ENCODE measurements at places on chromosomes 2 and 18.
A peak's percentile ranks its signal among the peaks of the same experiment; 100 is the strongest.

GRCh38 chr2:17969661-17970060, 91.2 kb downstream of the KCNS3 start:
- peak; percentile 25 for DNase-seq

DNA sequence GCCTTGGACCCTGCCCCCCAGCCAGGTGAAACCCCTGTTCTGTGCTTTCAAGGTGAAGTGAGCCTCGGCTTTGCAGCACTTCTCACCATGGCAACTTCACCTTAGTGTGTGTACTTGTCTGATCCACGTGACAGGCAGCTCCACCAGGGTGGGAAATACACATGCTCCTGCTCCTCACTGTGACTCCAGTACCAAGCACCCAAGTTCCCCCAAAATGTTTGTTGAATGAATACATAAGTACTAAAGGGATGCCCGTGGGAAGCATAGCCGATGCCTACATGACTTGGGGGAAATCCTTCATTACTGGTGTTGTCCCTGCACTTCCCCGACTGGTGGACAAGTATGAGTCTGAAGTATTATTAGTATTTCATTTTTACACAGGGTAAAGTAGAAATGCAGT, 41.8 kb upstream of the GBX2 start:
- no peak for DNase-seq

DNA sequence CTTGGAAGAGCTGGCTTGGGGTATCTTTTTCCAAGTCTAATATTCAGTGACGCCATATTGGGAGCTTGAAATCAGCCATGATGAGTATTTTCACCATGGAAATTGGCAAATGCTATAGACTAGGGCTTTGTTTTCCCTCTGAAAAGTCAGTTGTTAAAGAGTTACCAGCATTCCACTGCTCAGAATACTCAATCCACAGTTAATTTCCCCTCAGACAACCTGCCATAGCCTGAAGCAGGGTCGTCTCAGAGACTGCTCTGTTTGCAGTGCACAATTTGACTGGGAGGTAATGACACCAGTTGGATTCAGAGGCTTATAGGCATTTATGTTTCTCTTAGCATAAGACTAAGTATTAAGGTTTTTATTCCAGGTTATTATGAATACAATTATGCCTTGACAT, 35.5 kb upstream of the TMEM200C start:
- DNase-seq, result no peak

DNA sequence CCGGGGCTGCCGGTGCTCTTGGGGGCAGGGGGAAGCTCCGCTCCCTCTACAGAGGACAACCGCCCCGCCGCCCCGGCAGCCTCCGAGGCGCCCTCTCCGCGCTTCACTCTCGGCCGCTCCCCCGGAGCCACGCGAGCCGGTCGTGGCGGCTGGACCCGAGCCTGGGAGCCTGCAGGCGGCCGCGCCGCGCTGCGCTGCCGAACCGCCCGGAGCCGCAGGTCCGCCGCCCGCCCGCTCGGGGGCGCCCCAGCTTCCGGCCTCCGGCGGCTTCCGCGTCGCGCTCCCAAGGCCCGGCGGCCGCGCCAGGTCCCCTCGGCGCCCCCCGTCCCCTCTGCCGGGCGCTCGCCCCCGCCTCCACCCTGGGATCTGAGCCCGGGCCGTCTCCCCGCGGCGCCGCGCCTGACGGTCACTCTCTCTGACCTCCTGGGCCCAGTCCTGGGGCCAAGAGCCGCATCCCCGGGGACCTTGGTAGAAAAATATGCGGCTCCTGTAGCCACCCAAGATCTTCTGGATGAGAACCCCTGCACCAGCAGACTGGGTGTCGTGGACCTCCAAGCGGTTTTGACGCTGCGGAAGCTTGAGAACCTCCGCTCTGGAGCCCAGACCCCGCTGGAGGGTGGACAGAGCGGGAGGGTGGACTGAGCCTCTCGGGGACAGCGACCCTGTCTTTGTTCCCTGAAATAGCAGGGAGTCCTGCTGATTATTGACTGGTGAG, 44.3 kb downstream of the SERTAD2 start:
- peak; percentile 53 for DNase-seq

GRCh38 chr2:99836690-99837605, 305.4 kb downstream of the AFF3 start:
- DNase-seq, result no peak

GRCh38 chr2:72901426-72901825, 14.2 kb downstream of the SPR start:
- no peak for DNase-seq

GRCh38 chr2:132400169-132400900, 16.3 kb upstream of the GPR39 start:
- DNase-seq, result peak; percentile 91

DNA sequence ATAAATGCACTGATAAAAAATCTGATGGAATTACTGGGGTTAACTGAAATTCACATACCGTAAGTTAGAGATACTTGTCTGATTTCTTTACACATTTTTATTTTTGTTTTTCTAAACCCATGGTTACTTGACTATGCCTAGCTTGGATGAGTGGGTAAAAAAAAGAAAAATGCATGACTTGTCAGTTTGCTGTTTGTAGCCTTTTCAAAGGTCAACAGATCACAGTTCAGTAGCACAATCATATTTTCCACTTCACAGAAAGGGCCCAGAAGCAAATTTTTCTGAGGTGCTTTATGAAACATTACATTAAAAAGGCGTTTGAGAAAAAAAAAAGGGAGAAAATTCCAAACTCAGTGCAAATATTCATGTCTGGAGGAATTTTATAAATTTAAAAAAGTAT, 16.4 kb downstream of the SLC16A14 start:
- DNase-seq, result peak; percentile 36

GRCh38 chr2:203691149-203691548, 15.3 kb upstream of the CD28 start:
- no peak for DNase-seq

DNA sequence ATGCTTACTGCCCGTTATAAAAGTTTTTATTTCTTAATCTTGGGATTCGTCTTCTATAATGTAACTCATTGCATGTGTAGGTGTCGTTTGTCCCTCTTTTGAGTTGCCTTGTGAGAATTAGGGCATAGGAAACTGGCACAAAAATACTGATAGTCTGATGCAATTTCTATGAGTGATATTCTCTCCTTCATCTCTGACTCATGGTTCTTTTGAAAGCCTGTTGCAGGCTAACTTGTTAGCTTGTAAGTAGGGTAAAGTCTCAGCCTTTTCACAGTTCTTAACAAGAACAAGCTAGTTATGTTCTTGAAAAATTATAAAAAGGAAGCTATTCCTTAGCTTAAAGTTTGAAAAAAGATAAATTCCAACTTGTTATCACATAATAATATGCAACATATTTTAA, 1085.4 kb upstream of the NRXN1 start:
- DNase-seq, result peak; percentile 84

DNA sequence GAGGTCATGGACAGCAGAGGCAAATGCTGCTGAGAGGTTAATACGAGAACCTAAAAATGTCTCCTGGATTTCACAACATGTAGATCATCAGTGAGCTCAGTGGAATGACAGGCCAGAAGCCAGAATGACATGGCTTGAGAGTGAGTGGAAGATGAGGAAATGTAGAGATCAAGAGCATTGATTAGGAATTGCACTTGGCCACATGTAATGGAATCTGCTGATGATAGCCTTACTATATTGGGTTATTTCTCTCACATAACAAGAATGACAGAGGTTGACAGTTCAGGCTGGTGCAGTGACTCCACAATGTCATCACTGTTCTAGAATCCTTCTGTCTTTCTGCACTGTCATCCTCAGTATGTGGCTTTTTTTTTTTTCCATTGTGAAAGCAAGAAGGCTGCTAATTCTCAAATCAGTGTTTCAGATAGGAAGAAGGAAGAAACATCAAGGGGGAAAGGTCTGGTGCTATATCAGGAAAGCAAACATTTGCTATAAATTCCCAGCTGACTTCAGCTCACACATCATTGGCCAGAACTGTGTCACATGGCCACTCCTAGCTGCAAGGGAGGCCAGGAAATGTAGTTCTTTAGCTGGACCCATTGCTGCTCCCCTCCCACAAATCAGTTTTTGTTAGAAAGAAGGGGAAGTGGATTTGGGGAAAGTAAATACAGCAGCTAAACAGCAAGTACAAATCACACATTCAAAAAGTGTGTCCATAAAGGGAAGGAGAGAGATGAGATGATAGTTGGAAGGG, 127.2 kb downstream of the FAM161A start:
- peak; percentile 36 for DNase-seq

DNA sequence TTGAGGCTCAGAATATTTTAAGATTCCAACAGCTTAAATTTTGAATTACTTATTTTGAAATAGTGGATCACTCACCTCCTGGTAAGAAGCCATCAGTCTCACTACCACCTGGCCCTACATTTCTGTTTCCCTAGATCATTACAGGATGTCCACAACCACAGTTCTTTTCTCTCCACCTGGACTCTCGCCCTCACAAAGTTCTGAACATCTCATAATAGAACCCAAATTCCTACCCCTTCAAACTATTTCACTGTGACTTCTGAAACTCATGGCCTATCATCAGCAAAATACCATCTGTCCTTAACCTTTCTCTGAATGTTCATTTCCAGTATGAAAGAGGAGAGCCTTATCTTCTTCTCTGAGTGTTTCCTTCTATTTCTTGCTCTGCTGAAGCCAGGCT, 299.2 kb upstream of the MGAT5 start:
- no peak for DNase-seq

DNA sequence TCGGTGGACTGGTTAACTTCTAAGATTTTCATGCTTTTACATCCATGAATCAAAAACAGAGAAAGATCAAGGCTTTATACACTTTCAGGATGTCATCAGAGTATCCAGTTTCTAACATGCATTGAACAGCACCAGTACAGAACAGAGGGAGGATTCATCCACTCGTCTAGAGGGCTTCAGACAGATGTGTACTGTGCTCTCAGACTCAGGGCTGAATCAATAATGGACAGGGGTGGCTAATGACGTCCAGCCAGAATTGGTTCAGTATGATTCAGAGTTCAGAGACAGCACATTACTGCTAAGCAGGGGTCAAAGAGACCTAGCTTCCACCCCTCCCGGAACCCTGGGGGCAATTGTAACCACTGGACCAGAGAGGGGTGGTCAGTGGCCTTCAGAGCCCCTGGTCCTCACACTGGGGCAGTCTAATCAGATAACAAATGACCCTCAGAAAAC, 37.3 kb downstream of the RNU4ATAC start:
- DNase-seq, result peak; percentile 56

- DNase-seq, result no peak
Observed at GRCh38 chr2:191569025-191569424, 108.9 kb upstream of the NABP1 start.

DNA sequence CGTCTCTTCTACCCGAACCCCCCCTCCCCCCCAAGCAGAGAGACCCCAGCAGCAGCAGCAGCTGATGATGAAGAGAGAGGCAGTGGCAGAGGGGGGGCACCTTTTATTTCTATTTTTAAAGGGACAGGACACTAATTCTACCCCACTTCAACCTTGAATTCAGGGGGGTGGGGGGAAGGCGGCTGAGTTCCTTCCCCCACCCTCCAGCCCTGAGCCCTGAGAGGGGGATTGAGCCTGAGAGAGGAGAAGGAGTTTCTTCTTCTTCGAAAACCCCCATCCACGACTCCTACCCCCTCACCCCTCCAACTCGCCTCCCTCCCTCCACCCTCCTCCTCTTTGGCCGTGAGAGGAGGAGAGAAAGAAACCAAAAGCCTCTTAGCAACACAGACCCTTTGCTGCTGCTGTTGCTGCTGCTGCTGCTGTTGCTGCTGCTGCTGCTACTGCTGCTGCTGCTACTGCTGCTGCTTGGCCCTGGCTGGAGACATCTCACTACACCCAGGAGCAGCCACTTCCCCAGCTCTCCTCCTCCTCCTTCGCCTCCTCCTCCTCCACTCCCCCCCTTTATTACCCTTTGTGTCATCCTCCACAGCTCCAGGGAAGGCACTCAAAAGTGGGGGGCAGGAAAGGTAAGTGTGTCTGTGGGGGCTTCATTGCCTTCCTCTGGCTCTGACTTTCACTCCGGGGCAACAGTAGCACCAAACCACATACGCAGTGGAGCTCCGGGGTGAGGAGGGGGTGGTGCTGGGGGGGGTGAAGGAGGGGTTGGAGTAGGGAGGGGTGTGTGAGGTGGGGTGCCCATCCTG, at the start of gene MBD5:
MBD5 (plus strand) TSS at position 33 of the 803 bp plus-strand sequence.
- peak; percentile 55 for DNase-seq

- peak; percentile 95 for DNase-seq
Observed at GRCh38 chr2:238847841-238848690, at the start of gene TWIST2. TWIST2 (plus strand) TSS chr2:238848085; CDS start chr2:238848216, 131 bp downstream.

DNA sequence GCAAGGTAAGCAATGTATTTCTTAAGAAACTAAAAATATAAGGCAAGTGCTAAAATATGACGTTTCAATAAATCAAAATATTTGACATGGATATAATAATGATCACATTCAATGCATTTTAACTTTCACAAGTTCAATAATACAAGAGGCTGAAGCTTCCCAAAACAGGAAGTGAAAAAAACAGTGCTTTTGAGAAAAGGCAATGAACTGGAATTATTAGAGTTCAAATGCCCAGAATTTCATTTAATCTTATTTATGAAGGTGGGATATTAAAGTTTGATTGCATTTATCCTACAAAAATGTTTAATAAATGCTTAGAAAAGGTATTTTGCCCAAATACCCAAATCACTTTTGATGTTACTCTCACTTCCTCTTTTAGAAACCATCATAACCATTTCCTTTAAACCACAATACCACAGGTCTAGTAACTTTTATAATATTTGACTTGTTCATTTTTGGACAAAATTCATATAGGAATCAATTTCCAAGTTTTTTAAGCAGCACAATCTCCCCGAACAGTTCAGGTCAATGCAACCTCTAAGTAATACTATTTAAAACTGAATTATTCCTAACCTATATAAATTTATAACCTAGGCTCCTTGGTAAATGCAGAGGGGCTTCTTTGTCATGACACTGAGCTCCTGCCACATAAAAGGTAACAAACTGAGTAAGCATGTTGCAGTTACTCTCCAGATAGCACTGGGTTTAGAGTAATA, 2.1 kb downstream of the NCKAP1 start:
- no peak for DNase-seq

GRCh38 chr2:227625420-227625819, 8.1 kb downstream of the SCYGR4 start:
- DNase-seq, result no peak

DNA sequence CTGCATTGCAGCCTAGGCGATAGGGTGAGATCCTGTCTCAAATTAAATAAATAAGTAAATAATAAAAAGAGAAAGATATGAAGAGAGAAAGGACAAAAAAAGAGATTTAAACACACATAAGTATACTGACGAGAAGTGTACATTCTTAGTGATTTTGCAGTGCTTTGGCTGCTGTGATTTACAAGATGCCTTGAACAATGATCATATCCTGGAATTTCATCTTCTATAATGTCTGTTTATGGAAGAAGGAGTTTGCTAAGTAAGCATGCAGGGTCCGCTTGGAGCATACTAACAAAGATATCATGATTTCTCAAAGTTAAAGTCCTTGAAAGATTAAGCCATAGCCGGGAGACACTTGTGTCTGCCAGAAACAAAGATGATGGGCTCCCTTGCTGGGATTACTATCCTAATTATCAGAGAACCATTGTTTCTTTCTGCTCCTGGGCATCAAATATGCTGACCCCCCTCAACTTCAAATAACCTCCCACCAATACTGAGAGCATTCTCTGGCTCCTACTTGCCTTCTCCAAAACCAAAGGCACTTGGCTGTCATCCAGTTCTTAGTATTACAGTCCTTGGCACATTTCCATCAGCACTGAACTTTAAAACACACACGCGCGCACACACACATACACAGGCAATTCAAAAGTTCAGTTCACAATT, 47.5 kb upstream of the STAM2 start:
- DNase-seq, result peak; percentile 92

Data from iris pigment epithelial cell (primary cell).